ENCODE measurements at places on chromosomes 11 and 22.

DNA sequence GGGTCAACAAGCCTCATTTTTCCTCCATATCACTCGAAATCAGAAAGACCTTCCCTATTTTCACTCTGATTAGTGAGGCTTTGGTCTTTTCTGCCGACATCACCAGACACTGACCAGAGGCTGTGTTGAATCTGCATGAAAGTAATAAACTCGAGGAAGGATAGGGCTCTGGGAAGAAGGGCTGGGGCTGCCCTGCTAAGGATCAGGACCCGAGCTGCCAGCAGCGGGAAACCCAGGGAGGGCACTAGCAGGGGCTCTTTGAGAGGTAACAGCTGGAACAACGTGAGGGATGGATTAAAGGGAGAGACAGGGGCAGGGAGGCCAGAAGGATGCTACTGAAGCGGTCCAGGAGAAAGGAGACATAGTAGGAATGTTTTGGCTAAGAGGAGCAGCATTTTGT, 377.5 kb upstream of the NARS2 start:
- DNase-seq = no peak

DNA sequence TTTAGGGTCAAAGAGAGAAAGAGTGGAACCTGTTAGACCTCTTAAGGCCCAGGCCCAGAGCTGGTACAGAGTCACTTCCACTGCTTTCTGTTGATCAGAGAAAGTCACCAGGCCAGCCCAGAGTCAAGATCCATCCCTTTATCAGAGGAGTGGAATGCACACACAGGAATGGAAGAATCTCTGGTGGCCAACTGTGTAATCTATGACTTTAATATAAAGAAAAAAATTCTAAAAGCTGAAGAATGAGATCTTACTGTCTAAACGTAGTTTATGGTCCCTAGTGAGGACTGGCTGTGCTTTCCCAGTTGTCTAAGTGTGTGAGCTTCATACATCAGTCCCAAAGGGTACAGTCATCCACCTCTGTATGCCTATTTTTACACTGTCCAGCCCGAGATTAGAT, 51.0 kb downstream of the PPFIBP2 start:
- no peak for DNase-seq

GRCh38 chr11:124944565-124944964, 8.7 kb upstream of the HEPACAM start:
- DNase-seq = no peak

DNA sequence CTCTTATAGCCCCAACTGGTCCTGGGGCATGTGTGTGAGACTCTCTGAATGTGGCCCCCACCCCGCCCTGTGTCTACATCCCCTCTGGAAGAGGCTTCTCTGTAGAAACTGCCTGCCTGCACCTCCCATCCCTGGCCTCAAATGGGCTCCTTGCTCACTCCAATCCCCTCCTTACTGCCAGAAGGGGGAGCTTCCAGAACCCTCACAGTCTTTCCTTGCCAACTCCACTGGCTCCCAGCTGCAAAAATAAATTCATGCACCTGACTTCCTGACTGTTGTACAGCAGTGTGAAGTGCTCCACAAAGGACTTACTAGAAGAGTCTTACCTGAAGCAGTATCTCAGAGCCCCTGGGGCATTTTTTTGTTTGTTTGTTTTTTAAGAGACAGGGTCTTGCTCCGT, 15.2 kb upstream of the SERPIND1 start:
- no peak for DNase-seq

GRCh38 chr22:24497841-24498258, 2.7 kb downstream of the UPB1 start:
- no peak for DNase-seq

DNA sequence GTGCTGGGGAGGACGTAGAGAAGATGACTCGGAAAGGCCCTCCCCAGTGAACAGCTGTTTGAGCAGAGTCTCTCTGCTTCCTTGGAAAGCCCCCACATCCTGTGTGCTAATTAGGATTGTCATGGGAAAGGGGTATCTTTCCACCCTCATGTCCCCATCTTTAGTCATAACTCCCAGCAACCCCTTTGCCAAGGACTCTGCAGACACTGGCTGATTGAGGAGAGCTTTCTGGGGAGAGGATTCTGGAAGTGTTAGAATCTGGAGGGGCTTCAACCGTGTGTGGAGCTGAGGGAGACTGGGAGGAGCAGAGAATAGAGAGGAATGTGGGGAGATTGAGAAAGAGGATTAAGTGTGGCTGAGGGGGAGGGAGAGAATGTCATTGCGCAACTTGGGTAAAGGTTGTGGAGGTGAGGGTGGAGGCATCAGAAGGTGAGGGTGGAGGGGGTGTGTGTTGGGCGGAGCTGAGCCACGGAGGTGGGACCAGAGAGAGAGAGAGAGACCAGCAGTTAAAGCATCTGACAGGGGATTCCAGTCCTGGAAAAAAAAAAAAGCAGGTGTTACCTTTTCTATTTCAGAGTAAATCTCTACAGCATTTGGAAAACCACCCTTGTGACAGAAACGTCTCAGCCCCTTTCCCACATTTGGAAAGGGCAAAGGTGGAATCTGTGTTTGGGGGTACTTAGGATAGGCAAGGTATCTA, 2.2 kb downstream of the DTX4 start:
- no peak for DNase-seq

DNA sequence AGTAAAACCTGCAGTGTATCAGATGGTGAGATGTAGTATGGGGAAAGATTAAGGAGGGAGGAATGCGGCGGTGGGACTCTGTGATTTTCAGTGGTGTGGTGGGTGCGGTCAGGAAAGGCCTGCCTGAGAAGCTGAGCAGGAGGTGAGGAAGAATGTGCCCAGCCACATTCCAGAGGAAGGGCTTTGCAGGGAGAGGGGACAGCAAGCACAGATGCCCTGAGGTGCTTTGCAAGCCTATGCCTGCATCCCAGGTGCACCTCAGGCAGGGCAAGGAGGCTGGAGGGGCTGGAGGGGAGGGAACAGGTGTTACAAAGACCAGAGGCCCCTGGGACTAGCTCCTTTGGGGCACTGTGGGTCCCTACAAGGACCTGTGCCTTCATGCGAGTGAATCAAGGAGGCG, 42.1 kb downstream of the MYO7A start:
- no peak for DNase-seq

DNA sequence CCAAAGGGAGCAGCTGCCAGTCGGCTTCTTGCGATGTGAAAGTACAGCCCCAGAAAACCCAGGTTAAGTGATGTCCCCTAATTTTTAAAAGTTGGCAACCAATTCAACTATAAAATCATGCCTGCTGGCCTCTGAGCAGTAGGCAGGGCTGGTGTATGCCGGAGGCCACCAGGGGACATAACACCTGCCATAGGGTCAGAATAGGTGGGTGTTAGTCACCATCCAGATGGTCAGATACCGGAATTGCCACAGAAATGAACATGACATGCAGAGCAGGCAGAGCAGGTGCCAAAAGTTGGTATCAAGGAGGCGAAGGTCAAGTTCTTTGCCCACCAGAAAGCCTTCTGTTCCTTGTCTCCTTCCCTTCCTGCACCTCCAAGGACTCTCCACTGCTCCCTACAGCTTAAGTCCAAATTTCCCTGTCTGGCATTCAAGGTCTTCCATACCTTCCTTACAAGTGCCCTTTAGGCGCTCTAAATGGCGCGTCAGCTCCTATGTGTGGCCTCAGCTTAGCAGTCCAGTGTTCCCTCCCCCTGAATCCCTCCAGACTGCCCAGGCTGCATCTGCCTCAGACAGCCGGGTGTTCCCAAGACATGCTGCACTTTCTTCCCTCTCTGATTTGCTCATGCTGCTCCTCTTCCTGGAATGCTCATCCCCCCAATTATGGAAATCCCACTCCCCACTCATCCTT, 45.1 kb downstream of the PTPRJ start:
- no peak for DNase-seq
